Lung (tissue), 17 donors: ENCODE measurements at places on chromosomes 1 and 21. TPM values are rescaled to one million over a fixed set of nuclear protein-coding genes. Genes with fewer than 3 reads are reported as not detected.

DNA sequence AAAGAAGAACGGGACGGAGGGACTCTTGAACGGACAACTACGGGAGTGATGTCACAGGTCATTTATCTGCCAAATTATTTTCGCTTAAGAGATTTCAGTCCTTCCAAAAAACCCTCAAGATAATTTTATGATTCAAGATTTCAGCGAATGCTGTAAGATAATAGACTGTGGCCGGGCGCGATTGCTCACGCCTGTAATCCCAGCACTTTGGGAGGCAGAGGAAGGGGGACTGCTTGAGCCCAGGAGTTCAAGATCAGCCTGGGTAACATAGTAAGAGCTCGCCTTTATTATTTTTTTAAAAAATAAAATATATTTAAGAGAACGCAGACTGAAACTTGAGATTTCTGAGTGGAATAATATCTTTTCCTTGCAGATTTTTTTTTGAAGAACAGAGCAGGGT lies 609 bp downstream of the RWDD2B start:
- peak; percentile 30 for DNase-seq

GRCh38 chr1:230459465-230459864 lies 33.3 kb upstream of the PGBD5 start:
- DNase-seq, result peak; percentile 7

DNA sequence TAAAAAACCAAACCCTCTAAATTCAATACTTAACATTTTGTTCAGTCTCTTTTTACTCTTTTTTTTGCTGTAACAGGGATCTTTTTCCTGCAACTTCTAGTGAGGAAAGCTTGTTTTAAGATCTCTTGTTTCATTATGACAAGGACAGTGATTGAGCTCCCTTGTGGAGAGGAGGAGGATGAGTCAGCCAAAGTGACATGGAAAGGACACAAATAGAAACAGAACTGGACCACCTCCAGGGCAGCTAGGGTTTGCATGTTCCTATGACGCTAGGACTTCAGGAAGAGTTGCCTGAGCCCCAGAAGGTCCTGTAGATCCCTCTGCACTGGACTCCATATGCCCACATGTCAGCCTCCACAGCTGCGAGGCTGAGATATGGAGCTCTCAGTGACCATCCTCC lies 212.6 kb upstream of the FAM78B start:
- no peak for DNase-seq

The BCL2L15 gene
- 1.9 TPM for polyA plus RNA-seq

The FASLG gene
- 0.30 TPM for polyA plus RNA-seq

The AIRE gene
- not detected for polyA plus RNA-seq
